ENCODE measurements at places on chromosomes 11 and 22. TPM values are rescaled to one million over a fixed set of nuclear protein-coding genes. Genes with fewer than 3 reads are reported as not detected.

The ASCL2 gene
- not detected for total RNA-seq

The MCHR1 gene
- 0.13 TPM for total RNA-seq

The OR51B5 gene
- total RNA-seq, result 0.40 TPM

The RBMXL2 gene
- total RNA-seq, result not detected

The CDON gene
- 7.7 TPM for total RNA-seq

The OR52I1 gene
- total RNA-seq, result not detected

The OSBPL5 gene
- total RNA-seq, result 41.7 TPM

The PAX6 gene
- 0.26 TPM for total RNA-seq

The OR52B6 gene
- total RNA-seq, result not detected
